ENCODE measurements at places on chromosomes 16 and 17.

GRCh38 chr17:80885947-80886582 lies 105.6 kb upstream of the CHMP6 start:
- no peak for DNase-seq

GRCh38 chr16:90016339-90016950 lies 2.8 kb downstream of the DBNDD1 start:
- no peak for DNase-seq

GRCh38 chr17:80695979-80696378 lies 151.3 kb downstream of the RPTOR start:
- DNase-seq = no peak

DNA sequence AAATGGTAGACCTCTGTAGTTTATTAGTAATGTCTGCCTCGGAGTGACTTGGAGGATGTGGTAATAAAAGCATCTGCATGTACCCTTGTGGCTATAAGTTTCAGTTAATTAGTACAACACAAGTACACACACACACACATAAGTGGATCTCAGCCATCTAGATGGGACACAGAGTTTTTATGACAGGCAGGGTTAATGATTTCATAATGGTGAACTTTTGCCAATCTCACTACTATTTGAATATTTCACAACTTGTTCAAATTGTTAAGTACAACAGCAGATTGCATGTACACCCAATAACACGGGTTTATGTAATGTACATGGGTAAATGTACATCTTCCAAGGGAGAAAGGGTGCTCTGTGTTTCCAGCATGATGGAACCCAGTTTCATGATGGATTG lies 511.3 kb upstream of the HSBP1 start:
- no peak for DNase-seq

- no peak for DNase-seq
Measured at GRCh38 chr16:88383401-88384221, 852 bp downstream of the ZNF469 start.

DNA sequence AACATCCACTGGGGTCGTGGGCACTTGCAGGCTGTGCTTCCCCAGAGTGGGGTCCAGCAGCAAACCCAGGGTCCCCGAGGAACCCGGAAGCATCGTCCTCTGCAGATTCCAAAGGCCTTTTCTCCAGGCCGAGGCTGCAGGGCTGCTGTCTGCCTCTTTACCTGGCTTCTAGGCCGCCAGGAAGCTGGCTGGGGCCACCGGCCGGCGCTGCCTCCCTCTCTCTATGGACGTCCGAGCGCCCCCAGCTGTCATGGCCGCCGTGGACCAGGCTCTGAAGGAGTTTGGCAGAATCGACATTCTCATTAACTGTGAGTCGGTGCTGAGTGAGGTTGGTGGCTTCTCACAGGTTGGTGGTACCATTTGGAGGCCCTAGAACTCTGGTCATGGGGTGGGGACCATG lies 5.6 kb downstream of the DECR2 start:
- DNase-seq = no peak

- DNase-seq = no peak
Measured at GRCh38 chr17:46984341-46984740, 5.3 kb upstream of the RPRML start.

GRCh38 chr17:30333503-30334360 lies at the start of gene TMIGD1:
TMIGD1 (minus strand) TSS chr17:30334057; CDS start chr17:30332133, 1,924 bp downstream.
- no peak for DNase-seq

DNA sequence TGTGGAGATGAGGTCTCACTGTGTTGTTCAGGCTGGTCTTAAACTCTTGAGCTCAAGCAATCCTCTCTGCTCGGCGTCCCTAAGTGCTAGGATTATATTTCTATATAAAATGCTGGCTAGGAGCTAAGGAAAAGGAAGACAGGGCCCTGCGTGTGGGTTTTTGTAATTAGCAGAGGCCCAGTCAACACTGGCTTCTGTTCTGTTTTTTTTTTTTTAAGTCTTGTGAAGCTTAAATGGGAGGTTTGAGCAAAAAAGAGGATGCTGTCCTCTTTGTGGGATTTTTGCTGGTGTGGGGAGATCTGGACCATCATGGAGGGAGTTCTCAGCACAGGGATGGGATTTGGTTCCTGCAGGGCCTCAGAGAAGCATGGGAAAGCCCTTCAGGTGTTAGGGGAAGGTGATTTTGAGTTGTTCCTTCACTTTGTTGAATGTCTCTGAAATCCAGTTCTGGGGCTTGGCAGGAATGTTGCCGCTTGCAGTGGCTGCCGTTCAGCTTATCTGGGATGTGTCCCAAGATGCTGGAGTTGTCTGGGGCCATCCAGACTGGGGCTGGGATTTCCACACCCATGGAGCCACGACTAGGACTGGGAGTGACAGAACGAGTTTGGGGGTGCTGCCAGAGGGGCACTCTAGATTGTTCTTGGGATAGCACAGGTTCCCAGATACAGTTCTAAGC lies 4.2 kb downstream of the PYCARD start:
- DNase-seq = no peak

DNA sequence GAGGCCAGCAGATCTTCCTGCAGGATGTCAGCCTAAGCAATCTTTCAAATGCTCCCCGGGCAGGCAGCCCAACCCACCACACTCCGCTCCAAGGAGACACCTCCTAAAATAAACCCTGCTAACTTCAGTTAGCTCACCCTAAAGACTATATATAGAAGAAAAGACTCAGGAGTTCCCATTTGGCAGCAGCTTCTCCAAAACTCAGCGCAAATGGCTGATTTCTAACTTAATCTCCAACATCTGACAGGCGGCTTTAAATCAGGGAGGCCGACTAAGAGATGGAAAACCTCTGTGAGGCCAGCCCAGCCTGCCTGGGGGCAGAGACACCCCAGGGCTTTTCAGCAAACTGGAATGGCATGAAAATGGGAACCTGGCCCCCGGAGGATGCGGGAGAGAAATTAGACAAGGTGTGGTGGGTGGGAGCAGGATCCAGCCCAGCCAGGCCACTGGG lies 91.6 kb downstream of the XYLT1 start:
- DNase-seq = no peak

DNA sequence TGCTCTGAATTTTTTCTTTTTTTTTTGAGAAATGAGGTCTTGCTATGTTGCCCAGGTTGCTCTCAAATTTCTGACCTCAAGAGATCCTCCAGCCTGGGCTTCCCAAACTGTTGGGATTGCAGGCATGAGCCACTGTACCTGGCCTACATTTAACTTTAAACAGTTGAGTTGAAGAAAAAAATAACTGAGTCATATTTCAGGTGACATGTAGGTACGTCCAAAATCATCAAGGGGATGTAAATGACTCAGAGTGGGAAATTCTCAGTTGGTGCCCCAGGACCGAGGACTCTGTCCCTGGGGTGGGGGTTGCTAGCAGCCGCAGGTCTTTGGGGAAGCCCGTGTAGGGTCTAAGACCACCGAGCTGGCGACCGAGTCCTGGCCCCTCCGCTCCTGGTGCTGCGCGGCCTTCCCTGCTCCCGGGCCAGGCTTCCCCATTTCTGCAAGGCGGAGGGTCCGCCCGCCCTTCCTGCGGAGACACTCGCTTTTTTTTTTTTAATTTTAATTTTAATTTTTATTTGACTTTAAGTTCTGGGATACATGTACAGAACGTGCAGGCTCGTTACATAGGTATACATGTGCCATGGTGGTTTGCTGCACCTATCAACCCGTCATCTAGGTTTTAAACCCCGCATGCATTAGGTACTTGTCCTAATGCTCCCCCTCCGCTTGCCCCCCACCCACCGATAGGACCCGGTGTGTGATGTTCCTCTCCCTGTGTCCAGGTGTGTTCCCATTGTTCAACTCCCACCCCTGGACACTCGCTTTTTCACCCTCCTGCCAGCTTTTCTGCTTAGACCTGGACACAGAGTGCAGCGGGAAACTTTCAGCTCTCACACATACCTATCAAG lies 12.7 kb upstream of the N4BP1 start:
- no peak for DNase-seq

- DNase-seq = no peak
Measured at GRCh38 chr16:76446251-76446650, 169.1 kb downstream of the CNTNAP4 start.

GRCh38 chr17:17684906-17685774 lies 3.9 kb downstream of the RAI1 start:
- DNase-seq = no peak

DNA sequence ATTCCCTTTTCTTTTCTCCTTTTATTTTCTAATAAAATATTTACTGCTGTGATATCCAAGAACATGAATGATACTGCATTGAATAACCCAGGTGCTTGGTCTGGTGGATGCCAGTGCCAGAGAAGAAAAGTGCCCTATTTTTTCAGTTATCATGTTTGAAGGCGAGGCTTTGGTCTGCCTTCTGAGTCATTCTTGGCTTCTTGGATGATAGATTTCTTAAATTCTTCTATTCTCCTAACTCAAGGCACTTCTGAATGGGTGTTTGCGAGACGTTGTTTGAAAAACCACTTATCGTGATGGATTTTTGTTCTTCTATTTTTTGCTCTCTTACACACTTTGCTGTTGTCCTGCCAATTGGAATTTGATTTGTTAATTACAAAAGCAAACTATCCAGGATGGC lies 66.7 kb downstream of the FTO start:
- no peak for DNase-seq

DNA sequence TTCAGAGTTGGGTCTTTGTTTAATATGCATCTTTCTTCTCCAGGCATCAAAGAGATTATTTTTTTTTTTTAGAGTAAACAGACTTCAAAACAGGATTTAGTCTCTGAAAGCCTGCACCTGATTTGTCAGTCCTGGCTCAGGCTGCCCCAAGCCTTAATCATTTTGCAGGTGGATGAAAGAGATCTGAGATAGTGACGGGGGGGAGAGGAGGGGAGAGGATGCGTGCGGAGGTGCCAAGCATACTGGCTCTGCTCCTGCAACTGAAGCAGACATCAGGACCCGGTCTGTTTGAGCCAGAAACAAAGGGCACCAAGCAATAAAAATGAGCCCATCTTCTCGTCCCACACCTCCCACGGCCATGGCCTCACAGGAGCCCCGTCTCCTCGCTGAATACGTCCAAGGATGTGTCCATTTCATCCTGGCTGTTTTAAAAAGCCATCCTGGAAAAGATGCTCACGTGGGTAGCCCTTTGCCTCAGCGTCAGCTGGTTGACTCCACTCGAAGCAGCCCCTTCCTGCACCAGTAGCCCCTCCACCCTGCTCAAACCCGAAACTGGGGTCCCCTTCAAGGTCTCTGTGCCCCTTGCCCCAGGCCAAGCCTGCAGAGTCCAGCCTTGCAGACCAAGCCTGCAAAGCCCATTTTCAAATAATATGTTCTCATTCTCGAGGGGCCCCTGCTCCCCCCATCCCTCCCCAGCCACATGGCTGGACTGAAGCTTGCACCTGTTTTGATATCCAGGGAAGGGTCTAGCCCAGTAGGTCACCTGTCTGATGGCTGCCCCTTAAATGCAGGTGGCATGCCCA lies 84.8 kb upstream of the TNRC6C start:
- no peak for DNase-seq

DNA sequence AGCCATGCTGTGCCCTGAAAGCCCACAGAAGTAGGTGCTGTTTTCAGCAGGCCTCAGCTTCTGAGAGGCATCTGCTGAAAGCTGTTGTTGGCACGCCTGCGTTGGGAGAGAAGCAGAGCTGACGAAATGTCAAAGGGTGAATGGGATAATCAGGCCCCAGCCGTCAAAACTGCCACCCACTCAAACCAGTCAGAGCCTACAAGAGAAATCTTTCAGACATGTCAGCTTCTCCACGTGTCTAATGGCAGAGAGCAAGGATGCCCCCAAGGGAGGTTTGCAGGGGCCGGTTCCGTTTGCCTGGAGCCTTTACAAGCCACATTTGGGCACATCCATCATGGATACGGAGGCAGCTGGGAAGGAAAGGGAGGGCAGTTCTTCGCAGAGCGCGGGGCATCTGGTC lies 568.2 kb upstream of the EEF2KMT start:
- DNase-seq = no peak

DNA sequence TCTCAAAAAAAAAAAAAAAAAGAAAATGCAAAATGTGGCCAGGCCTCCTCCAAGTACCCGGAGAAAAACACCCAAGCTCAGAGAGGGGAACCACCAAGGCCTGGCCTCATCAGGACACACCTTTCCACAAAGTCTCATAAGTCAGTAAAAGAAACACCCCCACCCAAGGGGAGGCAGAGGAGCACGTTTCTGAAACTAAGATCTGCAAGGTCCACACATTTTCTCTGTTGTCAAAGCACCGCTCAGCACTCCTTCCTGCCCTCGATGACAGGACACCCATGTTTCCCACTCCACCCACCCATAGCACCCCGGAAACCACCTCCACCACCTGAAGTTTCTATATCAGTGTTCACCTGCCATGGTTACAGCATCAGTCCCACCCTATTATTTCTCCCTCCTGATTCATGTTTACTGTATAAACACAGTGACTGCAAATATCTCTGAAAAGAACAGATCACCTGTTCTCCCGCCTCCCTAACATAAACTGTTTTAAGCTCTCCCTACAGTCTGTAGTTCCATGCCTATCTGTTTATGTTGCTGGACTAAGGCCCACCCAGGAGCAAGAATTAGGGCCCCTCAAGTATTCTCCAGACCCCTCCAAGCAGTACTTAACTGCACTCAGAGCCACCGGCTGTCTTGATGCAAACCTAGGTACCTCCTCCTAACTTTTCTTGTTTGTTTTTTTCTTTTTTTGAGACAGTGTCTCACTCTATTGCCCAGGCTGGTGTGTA lies 2.0 kb downstream of the CORO7 start:
- peak; percentile 85 for DNase-seq

Measured in CD4-positive, alpha-beta T cell (primary cell).